Placental epithelial cell (primary cell): ENCODE measurements at places on chromosomes 2 and 18. TPM values are rescaled to one million over a fixed set of nuclear protein-coding genes. Genes with fewer than 3 reads are reported as not detected.

Gene LIMS2
- 8.2 and 27.9 TPM in 2 replicates for total RNA-seq

Gene CIB4
- total RNA-seq: not detected in 2 replicates

Gene ALPP
- 3.9 and 19.2 TPM in 2 replicates for total RNA-seq

Gene ZEB2
- total RNA-seq: 0.22 and 1.2 TPM in 2 replicates

Gene COL3A1
- 3,456 and 6,874 TPM in 2 replicates for total RNA-seq

Gene ALPG
- total RNA-seq: under 0.01 TPM in 1 of 2 replicates, not detected in the other

Gene IL1F10
- total RNA-seq: 0.43 TPM in 1 of 2 replicates, not detected in the other

Gene SFXN5
- 6.2 and 9.0 TPM in 2 replicates for total RNA-seq

Gene PLGLB2
- total RNA-seq: 0.76 and 2.7 TPM in 2 replicates

Gene CGREF1
- total RNA-seq: under 0.01 and 0.33 TPM in 2 replicates

Gene GALNT5
- total RNA-seq: 9.0 and 16.5 TPM in 2 replicates

Gene LOXHD1
- not detected in 2 replicates for total RNA-seq

Gene GPR75
- 3.5 and 5.2 TPM in 2 replicates for total RNA-seq

Gene MRPL19
- 27.5 and 29.4 TPM in 2 replicates for total RNA-seq

Gene C2orf66
- total RNA-seq: under 0.01 and 0.11 TPM in 2 replicates

Gene DNER
- total RNA-seq: 7.9 and 11.9 TPM in 2 replicates

Gene CAVIN2
- total RNA-seq: 1.6 and 4.2 TPM in 2 replicates

Gene PIEZO2
- under 0.01 and 0.22 TPM in 2 replicates for total RNA-seq

Gene KCNK3
- total RNA-seq: not detected in 2 replicates

Gene SERPINB4
- total RNA-seq: not detected in 2 replicates

Gene NMUR1
- total RNA-seq: not detected in 2 replicates

Gene APOB
- 0.22 and 0.39 TPM in 2 replicates for total RNA-seq

Gene INPP5D
- 10.2 and 25.6 TPM in 2 replicates for total RNA-seq

Gene YIPF4
- 13.7 and 17.4 TPM in 2 replicates for total RNA-seq

Gene BUB1
- total RNA-seq: 9.8 and 11.5 TPM in 2 replicates

Gene TBR1
- not detected in 2 replicates for total RNA-seq

Gene ITGB1BP1
- 38.5 and 61.1 TPM in 2 replicates for total RNA-seq

Gene GAD1
- 1.3 and 4.3 TPM in 2 replicates for total RNA-seq

Gene ERBB4
- not detected in 2 replicates for total RNA-seq

Gene NDC80
- total RNA-seq: 6.3 and 7.9 TPM in 2 replicates

Gene OR6B2
- total RNA-seq: not detected in 2 replicates

Gene CD226
- total RNA-seq: under 0.01 and 0.11 TPM in 2 replicates

Gene PMAIP1
- total RNA-seq: 0.79 and 1.5 TPM in 2 replicates

Gene CPO
- not detected in 2 replicates for total RNA-seq

Gene TMEM17
- total RNA-seq: 0.87 and 1.6 TPM in 2 replicates

Gene PTPRM
- total RNA-seq: 58.5 and 70.3 TPM in 2 replicates

Gene KHK
- under 0.01 TPM in 1 of 2 replicates, not detected in the other for total RNA-seq

Gene SERPINB10
- not detected in 2 replicates for total RNA-seq

Gene CXCR4
- total RNA-seq: not detected in 2 replicates

Gene FOXD4L1
- under 0.01 TPM in 1 of 2 replicates, not detected in the other for total RNA-seq

Gene EFR3B
- 0.39 and 0.43 TPM in 2 replicates for total RNA-seq

Gene SPP2
- not detected in 2 replicates for total RNA-seq

Gene DYNC1I2
- 106 and 118 TPM in 2 replicates for total RNA-seq

Gene ANKRD36B
- 44.1 and 75.4 TPM in 2 replicates for total RNA-seq

Gene GNLY
- not detected in 2 replicates for total RNA-seq

Gene CDH2
- 10.3 and 16.5 TPM in 2 replicates for total RNA-seq

Gene SULT1C4
- not detected in 2 replicates for total RNA-seq

Gene DLX1
- not detected in 2 replicates for total RNA-seq

Gene RAD51AP2
- not detected in 2 replicates for total RNA-seq

Gene NOSTRIN
- 5.4 and 5.5 TPM in 2 replicates for total RNA-seq

Gene SLC8A1
- total RNA-seq: 4.3 and 8.2 TPM in 2 replicates

Gene SKA1
- 2.7 and 4.8 TPM in 2 replicates for total RNA-seq

Gene MARCO
- total RNA-seq: 0.22 TPM in 1 of 2 replicates, not detected in the other

Gene ALPI
- not detected in 2 replicates for total RNA-seq

Gene MAL
- total RNA-seq: 0.76 and 1.6 TPM in 2 replicates

Gene ZNF892
- 18.5 and 20.7 TPM in 2 replicates for total RNA-seq
